ENCODE measurements at places on chromosomes 3 and 15.

GRCh38 chr3:12237912-12238650, 50.8 kb upstream of the PPARG start:
- no peak for DNase-seq

GRCh38 chr15:97501291-97501690, 459.2 kb upstream of the ARRDC4 start:
- no peak for DNase-seq

- no peak for DNase-seq
Observed at GRCh38 chr3:101842245-101842934, 6.9 kb upstream of the NFKBIZ start.

DNA sequence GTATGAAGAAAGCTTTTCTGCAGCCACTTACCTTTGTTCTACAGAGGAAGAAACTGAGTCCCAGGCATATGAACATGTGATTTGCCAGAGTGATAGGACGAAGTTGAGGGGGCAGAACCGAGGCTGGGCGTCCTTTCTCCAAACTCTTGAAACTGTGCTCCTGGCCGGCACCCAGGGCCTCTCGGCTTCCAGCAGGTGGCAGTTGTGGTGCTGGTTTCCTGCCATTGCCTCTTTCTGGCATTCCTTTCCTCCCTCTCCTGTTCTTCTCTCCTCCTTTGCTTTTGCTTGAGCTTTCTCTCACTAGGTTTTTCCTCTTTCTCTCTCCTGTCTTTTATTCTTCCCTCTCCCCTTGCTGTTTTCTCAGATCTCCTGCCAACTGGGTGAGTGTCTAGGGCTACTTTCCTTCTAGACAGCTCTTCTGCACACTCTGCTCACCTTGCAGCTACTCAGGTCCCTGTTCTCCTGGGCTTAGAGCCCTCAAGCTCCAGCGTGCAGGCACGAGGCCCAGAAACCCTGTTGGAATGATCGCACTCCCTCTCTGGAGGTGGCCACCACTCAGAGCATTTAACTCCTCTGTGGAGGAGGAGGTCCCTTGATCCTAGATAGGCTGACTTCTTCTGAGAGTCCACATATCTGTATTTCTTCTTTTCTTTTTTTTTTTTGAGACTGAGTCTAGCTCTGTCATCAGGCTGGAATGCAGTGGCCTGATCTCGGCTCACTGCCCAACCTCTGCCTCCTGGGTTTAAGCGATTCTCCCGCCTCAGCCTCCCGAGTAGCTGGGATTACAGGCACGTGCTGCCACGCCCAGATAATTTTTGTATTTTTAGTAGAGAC, 26.2 kb downstream of the TRAK1 start:
- DNase-seq, result no peak

GRCh38 chr3:4985330-4986174, 6.3 kb downstream of the BHLHE40 start:
- no peak for DNase-seq

GRCh38 chr15:68469162-68470048, 37.4 kb upstream of the ITGA11 start:
- DNase-seq, result no peak

DNA sequence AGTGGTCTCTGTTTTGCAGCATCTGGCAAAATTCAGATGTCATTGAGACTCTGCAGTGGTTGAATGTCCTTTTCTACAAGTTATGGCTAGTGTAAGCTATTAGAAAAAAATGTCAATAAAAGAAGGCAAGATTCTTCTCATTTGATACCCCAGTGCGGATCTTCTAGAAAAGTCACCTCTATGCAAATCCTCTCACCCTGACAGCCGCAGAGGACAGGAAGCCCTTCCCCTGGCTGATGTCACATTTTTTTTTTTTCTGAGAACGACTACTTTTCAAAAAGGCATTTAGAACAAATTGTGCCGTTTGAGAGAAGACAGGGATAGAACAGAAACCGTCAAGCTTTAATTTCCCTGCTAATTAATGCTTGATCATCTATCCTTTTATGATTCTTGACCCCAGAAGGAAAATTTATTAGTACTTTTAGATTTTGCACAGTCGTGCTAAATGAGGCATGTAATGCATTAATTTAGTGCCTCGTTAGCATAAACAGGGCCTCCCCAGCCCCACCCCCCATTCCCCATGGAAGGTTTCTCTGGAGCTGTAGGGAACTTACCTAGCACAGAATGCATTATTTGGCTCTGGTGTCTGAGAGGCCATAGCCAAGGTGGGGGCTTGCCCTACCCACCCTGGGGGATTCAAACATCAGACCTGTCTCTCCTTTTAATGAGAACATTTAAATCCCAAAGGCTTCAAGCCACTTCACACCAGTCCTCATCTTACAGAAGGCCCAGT, 183.8 kb downstream of the OPA1 start:
- DNase-seq, result no peak

DNA sequence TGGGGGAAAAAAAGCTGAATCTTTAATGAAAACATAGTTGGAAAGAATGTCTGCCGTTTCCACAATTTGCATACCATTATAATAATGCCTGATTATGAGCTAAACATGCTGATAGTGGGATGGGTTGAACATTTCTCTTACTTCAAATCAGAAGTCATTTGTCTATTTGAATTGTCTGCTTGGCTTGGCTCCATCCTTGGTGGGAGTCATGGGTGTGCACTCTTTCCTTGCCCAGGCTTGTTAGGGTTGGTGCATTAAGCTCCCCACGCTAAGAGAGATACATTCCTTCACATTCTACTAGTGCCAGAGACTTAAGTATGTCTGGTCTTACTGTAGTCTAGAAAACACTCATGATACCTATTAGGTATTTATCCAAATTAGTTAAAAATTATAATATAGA, 121.4 kb upstream of the RARB start:
- DNase-seq, result no peak

DNA sequence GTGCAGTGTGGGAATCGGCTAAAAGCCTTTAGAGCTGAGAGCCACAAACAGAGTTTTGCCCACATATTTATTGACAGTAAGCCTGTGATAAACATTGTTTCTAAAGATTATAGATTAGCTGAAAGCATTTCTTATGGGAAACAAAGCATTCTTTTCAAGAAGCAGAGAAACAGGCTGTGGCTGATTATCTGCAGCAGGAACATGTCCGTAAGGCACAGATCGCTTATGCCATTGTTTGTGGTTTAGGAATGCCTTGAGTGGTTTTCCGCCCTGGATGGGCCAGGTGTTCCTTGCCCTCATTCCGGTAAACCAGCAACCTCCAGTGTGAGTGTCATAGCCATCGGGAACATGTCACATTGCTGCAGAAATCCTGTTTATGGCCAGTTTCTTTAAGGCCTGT, 12.5 kb downstream of the XYLB start:
- DNase-seq, result no peak

DNA sequence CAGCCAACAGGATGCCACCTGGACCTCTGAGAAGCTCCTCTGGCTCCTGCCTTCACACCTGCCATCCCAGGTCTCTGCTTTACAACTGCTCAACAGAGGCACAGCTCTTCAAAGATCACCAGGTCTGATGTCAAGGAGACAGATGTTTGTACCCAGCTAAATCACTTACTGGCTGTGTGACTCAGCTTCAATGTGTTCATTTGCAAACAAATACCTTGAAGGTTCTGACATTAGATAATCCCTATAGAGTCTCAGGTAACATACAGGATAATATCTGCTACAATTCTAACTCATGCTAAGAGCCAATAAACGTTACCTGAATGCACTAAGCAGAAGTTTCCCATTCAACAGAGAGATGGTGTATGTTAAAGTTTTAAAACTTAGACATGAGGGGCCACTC, 163.4 kb upstream of the IGF1R start:
- no peak for DNase-seq

DNA sequence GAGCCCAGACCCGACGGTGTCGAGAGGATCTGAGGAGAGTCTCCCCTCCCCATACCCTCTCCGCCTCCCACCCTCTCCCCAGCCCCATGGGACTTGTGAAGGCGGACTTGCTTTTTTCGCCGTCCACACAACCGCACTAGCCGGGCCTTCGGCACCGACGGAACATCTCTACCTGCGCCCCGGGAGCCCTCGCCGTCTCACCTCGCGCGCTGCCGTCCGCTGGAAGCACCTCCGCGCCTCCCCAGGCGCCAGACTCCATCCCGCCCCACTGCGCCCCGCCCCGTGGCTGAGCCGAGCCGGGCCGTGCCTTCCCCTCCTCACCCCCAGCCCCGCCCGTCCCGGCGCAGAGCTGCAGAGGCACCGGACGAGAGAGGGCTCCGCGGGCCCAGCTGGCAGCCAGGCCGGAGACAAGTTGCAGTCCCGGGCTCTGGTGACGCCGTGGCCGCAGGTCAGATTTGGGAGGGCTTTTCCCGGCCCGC, at the start of the genes DUOX1 and DUOXA1:
DUOX1 (plus strand) TSS at position 344 of the 479 bp plus-strand sequence. CDS start 1,973 bp downstream, outside the sequence.
DUOXA1 (minus strand) TSS at position 229 of the 479 bp plus-strand sequence. CDS start 6,865 bp downstream, outside the sequence.
- DNase-seq, result no peak

DNA sequence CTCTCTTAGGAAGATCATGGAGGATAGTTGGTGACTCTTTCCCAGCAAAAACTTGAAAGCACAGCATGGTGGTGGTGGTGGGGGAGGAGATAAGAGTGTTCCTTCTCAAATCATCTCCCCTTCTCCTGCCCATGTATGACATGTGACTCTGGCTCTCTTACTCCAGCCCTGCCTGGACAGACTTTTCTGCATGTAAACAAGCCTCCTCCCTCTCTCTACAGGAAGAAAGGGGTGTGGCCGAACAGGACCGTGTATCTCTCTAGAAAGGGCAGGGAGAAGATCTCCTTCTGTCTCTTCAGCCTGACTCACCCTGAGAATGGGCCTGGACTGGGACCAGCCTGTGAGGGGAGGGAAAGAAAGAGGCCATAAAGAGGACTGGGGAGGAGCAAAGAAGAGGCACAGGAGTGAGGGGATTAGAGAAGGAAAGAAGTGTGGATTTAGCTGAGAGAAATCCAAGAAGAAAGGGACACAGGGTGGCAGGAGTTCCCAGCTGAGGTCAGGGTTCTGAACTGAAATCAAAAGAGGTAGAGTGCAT, 1.5 kb downstream of the CELF6 start:
- no peak for DNase-seq

- no peak for DNase-seq
Observed at GRCh38 chr15:84811828-84812227, 5.3 kb upstream of the ALPK3 start.

- no peak for DNase-seq
Observed at GRCh38 chr3:143668924-143669790, 179.1 kb downstream of the SLC9A9 start.

DNA sequence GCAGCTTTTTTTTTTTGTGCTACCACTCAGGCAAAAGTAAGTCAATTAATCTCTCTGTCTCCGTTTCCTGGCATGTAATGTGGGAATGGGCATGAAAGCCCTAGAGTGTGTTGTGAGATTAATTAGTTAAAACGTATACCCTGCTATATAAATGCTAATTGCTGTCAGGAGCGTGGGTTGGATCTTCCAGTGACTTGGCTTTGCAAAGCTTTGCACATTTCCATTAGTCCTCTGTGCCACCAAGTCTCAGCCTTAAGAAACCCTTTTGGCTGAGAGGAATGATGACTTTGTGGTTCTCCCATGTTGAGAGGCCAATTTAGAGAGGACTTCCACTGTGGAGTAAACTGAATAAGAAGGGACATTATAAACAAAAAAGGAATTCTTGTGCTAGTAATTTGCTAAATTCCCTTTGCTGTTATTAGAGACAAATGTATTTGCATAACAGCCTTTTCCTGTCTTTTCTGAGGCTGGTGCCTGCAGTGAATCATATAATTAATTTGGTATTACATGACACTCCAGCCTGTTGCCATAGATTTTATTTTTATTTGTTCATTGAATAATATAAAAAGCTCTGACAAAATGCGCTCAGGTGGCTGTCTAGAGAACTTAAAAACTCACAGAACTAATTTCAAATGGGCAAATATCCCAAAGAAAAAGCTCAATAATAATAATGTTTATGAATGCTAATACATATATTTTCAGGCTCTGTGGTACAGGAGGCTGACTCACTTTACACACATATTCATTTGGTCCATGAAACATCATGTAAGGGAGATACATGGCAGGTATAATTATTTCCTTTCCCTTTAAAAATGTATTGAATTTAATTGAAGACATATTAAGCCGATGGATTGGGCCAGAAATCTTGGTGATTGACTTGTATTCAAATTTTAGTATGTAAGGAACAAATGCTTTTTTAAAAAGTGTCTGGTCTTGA, 82.7 kb downstream of the IL1RAP start:
- DNase-seq, result no peak

DNA sequence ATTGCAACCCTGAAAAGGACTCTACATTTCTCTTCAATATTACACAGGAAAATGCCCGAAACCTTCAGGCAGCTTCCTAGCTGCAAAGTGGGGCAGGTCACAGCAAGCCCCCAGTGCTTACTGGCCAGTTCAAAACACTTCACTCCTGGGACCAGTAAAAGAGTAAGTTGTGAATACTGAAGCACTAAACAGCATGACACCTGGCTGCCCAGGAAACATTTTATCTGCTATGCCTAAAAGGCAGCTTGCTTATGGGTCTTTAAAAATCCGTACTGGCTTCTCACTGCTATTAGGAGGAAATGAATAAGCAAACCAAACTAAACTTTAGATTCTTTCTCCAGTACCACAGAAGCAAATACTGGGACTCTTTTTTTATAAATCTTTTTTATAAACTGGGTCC, 457.9 kb upstream of the ALCAM start:
- DNase-seq, result no peak

DNA sequence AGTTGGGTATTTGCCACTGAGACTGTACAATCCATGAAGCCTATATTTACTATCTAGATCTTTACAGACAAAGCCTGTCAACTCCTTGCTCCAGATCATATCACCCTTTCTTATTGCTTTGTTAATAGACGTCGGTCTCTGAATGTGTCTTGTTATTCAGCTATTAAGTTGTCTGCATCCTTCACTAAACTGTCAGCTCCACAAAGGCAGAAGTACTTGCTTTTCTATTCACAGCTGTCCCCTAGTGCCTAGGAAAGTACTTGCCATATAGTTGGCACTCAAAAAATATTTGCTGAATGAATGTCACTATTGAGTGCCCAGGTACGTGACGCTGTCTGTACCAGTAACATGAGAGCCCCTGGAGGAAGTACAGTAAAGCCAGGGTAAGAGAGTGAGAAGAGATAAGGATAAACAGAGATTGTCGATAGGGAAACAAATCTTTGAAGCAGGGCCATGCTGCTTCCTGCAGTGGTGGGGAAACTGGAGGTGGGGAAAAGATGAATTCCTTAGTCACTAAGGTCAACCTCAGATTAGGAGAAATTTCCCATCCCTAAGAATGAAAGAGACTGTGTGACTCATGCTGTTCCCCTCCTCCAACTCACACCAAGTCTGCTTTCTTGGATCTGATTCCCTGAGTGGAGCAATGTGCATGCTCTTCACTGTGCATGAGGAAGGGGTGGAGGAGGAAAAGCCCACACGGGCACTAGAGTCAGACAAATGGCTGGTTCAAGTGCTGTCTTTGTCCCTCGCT, 36.3 kb downstream of the PRICKLE2 start:
- DNase-seq, result no peak

DNA sequence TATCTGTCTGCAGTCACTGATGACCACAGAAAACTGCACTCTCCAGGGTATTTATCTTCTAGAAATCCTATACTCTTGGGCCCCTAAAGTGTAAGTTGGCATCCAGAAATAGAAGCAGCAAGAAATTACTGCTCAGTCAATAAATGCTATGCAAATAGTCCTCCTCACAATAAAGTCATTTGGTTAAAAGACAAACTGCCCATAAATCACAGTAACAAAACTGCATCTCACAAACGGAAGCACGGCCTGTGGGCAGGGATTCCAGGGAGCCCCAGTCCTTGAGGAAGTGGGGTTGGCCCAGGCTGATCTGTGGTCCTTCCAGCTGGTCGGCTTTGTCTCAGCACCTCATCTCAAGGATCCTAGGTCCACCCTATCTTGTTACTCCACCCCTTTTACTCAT, 29.7 kb upstream of the SPATA12 start:
- no peak for DNase-seq

GRCh38 chr3:175118382-175118941, 259.3 kb downstream of the NAALADL2 start:
- no peak for DNase-seq

GRCh38 chr3:34995796-34996430, 643.4 kb upstream of the ARPP21 start:
- no peak for DNase-seq

GRCh38 chr15:77183066-77183465, 112.2 kb upstream of the TSPAN3 start:
- no peak for DNase-seq
